ENCODE measurements at places on chromosomes 3 and 15. TPM values are rescaled to one million over a fixed set of nuclear protein-coding genes. Genes with fewer than 3 reads are reported as not detected.

Gene SST
- total RNA-seq = not detected

Gene LCTL
- not detected for total RNA-seq

Gene KLHL40
- total RNA-seq = not detected

Gene ZCWPW2
- 0.11 TPM for total RNA-seq

Gene SMAD6
- total RNA-seq = 23.1 TPM

Gene HDAC11
- total RNA-seq = 8.3 TPM

Gene NR2C2
- 20.6 TPM for total RNA-seq

Gene ALDH1A2
- not detected for total RNA-seq

Gene FES
- 0.45 TPM for total RNA-seq

Gene BBX
- total RNA-seq = 17.2 TPM

Gene DPPA2
- not detected for total RNA-seq

Gene CCK
- 1.2 TPM for total RNA-seq

Gene IFT57
- 41.5 TPM for total RNA-seq

Gene ATP8B4
- total RNA-seq = 0.69 TPM

Gene ZNF774
- 0.62 TPM for total RNA-seq

Gene FGF7
- not detected for total RNA-seq

Gene SH2D7
- total RNA-seq = not detected

Gene CCR1
- total RNA-seq = not detected

Gene TMC3
- total RNA-seq = not detected

Gene WDR93
- 0.13 TPM for total RNA-seq

Gene CCDC33
- total RNA-seq = 7.3 TPM

Gene SEMA3G
- 0.31 TPM for total RNA-seq

Gene PPP1R14D
- total RNA-seq = not detected

Gene SI
- not detected for total RNA-seq

Gene CXCR6
- not detected for total RNA-seq

Gene POTEB2
- not detected for total RNA-seq

Gene NPAP1
- not detected for total RNA-seq

Gene RBM5
- total RNA-seq = 33.7 TPM

Gene SGO1
- total RNA-seq = 13.8 TPM

Gene SLC51B
- 16.4 TPM for total RNA-seq

Gene ADCY5
- 0.44 TPM for total RNA-seq

Gene MCTP2
- total RNA-seq = not detected

Gene C3orf49
- not detected for total RNA-seq

Gene SLC30A4
- total RNA-seq = 2.0 TPM

Gene GOLGA8J
- 0.06 TPM for total RNA-seq

Gene CADPS
- total RNA-seq = not detected

Gene SETD5
- total RNA-seq = 51.3 TPM

Gene NR2F2
- 24.0 TPM for total RNA-seq

Gene CELF6
- total RNA-seq = 0.13 TPM

Gene SAXO2
- 3.2 TPM for total RNA-seq

Gene LRTM1
- not detected for total RNA-seq

Gene CALML4
- total RNA-seq = 9.3 TPM

Gene TRIM69
- total RNA-seq = 6.3 TPM

Gene RBMS3
- 0.43 TPM for total RNA-seq

Gene ARID3B
- total RNA-seq = 3.9 TPM

Gene TKT
- total RNA-seq = 2,118 TPM
